ENCODE measurements at places on chromosomes 5 and 9.

GRCh38 chr5:163512526-163512925 lies 7.1 kb downstream of the MAT2B start:
- DNase-seq = no peak

- no peak for DNase-seq
Measured at GRCh38 chr9:21428235-21428634, 12.0 kb upstream of the IFNA1 start.

- peak; percentile 43 for DNase-seq
Measured at GRCh38 chr9:111597852-111598732, 1.4 kb downstream of the PTGR1 start.

DNA sequence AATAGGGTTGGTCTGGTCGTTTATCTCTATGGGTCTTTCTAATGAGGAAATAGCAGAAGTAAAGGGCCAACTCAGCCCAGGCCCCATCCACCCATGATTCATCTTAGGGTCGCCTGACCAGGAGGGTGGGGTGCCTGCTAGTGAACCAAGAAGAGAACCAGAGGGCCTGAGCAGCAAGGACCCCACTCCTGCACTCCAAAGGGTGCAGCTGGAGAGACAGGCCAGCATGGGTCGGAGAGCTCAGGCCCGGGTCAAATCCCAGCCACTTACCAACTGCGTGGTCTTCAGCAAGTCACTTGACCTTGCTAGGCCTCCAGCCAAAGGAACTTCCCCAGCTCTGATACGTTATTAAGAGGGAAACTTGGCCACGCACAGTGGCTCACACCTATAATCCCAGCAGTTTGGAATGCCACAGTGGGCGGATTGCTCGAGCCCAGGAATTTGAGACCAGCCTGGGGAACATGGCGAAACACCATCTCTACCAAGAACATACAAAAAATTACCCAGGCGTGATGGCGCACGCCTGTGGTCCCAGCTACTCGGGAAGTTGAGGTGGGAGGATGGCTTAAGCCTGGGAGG lies 4.3 kb downstream of the BBLN start:
- no peak for DNase-seq

DNA sequence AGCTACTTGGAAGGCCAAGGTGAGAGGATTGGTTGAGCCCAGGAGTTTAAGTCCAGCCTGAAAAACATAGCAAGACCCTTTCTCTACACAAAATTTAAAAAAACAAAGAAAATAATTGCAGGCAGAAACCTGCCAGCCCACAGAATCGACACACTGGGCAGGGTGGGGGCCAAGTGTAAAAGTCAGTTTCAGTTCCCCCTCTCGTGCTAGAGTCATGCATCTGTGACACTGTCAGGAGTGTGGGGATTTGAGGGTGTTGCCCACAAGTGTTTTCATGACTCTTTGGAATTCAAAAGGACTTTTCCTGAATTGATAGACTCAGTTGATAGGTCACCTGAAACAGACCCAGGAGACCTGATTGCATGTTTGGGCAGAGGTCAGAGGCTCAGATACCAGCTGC lies 47.6 kb downstream of the PRRC2B start:
- DNase-seq = no peak

- DNase-seq = no peak
Measured at GRCh38 chr5:176739461-176740051, 70.8 kb upstream of the UNC5A start.

GRCh38 chr5:134464988-134465815 lies 53.5 kb upstream of the CDKN2AIPNL start:
- DNase-seq = no peak

DNA sequence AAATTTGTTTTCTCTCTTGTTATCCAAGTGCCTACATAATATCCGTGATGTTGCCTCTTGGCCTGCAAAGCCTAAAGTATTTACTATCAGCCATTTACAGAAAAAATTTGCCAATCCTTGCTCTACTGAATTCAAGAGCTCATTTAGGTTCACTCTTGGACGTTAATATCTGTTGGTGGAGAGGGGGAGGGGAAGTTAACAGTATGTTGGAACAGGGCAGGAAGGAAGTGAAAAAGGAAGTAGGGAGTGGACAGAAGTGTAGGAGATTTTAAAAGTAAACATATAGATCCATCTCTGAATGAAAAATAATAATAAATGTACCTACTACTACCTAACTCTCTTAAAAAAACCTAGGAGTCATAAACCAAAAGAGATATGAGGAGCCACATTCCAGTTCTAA lies 32.8 kb downstream of the ZNF608 start:
- DNase-seq = no peak

DNA sequence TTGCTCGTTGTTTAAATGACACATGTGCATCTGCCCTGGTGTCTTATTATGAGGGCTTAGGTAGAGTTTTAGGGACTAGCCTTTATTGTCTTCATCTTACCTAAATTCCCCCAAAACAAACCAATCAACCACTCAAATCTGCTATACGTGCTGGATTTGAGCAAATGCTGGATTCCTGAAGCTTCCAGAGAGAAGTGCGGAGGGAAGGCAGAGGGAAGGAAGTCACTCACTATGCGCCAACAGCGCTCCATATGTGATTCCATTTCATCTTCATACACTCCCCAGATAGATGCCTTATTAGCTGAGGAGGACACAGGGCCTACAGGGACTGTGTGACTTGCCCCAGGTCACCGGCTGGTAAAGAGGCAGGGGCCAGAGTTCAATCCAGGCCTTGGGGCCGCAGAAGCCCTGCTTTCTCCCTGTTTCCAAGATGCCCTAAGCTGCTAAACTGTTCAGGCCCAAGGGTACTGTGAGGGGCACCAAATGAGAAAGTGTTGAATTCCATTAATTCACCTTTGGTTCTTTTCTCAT lies 63.5 kb downstream of the OTULIN start:
- no peak for DNase-seq

DNA sequence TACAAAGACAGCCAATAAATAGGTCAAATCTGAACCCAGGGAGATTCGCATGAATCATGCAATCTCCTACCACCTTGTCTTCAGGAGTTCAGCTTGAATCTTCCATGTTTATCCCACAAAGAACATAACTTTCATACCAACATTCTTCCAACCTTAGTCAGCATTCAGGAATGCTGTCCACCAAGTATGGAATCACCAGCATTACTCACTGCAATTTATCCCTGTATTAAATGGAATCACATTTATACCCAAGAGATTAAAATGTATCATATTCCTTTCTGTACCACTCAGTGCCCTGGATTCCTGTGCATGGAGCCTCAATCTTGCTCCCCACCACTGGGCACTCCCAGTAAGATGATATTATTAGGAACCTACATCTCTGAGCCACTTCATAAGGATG lies 162.6 kb downstream of the GLIS3 start:
- no peak for DNase-seq

GRCh38 chr5:77280036-77280435 lies 69.6 kb downstream of the PDE8B start:
- DNase-seq = no peak

DNA sequence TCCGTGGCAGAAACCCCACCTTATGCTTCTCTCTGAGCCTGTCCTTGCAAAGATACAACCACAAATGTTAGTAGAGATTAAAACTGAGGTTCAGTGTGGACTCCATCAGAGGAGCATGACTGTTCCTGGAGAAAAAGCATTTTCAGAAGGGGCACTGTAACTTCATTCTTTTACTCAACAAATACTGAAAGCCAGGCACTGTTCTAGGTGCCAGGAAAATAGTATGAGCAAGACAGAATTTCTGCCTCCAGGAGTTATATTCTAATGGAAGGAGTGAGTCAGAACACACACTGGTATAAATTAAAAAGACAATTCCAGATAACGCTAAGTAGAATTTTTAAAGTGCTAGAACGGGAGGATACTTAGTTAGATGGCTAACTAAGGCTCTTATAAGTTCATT lies 251.4 kb upstream of the GAS1 start:
- DNase-seq = no peak

GRCh38 chr9:63817622-63818518 lies 1467.1 kb downstream of the FOXD4L5 start:
- peak; percentile 75 for DNase-seq

- DNase-seq = no peak
Measured at GRCh38 chr9:131657037-131657377, 82.9 kb downstream of the RAPGEF1 start.

DNA sequence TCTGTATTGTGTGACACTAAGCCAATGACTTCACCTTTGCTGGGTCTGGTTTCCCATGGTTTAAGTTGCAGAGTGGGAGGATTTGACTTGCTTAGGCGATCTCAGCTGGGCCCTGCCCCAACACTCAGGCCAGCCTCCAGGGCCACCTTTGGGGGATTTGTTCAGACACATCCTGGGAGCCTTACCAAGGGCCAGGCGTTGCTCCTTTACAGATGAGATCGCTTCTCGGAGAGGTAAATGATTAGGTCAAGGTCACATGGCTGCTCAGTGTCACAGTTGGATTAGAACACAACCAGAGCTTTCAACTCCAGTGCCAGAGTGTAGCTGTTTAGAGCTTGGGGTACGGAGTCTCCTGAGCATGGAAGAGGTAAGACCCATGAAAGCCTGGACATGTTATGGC lies 57.5 kb downstream of the COL27A1 start:
- DNase-seq = no peak

DNA sequence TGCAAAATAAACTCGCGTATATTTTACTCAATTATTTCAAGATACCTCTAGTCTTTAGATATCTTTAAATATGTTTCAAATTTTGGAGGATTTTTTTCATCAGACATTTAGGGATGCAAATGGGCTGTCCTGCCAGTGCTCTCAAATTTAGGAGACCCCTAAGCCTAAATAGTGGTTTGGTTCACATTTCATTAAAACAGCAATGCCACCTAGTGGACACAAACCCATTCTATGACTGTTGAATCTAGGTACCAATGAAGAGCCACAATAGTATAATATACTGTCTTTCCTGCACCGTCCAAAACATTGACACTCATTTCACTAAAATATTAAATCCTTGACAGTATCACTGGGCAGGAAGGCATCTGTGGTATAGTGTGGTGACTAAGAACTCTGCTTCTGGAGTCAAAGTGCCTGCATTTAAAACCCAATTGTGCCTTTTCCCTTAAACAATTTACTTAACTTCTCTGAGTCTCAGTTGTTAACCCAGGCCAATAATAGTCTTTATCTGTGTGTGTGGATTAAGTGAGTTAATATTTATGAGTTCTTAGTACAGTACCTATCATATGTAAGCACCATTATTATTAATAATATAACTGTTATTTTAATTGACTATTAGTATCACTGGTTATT lies 148.0 kb downstream of the RORB start:
- DNase-seq = peak; percentile 3

DNA sequence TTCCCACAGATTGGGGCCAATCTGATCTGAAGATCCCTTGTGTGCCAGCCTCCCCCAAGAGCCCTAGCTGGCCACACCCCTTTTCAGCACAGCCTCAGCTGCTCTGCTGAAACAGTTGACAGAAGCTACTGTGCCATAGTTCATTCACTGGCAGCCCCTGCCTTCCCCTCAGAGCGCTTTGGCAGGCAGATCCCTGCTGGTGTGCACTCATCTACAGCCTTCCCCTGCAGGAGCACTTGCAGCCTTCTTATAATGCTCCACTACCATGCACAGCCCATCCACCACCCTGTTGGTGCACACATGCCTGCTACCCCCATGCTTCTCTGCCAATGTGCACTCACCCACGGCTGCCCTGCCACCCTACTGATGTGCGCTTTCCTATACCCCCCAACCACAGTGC lies 471.3 kb downstream of the MTRR start:
- no peak for DNase-seq

DNA sequence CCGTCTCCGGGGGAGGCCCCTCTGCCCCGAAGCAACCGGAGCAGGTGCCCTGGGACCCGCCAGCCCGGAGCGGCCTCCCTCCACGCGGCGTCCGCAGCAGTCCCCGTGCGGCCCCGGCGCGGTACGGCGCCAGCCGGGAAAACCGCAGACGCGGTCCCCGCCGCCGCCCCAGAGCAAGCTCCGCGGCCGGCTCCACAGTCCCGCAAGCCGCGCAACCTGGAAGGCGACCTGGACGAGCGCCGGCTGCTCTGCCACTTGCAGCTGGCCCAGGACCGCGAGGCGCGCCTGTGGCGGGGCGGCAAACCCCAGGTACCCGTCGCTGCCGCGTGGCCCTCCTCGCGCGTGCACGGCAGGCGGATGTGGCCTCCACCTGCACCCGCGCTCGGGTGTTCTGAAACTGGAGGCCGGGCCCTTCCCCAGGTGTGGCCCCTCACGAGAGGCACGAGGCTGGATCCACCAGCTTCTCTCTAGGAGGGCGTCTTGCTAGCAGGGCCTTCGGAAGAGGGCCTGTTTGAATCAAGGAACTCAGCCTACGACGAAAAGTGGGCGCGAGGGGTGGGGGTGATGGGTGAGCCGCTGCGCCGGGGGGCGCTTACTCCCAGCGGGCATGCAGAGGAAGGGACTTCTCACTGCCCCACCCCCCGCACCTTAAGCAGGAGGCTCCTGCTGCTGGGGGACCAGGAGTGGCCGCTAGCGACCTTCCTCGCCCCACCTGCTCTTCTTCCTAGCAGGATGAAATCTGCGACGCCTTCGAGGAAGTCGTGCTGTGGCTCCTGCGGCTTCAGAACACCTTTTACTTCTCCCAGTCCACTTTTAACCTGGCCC lies 602 bp downstream of the CCNI2 start:
- peak; percentile 26 for DNase-seq

DNA sequence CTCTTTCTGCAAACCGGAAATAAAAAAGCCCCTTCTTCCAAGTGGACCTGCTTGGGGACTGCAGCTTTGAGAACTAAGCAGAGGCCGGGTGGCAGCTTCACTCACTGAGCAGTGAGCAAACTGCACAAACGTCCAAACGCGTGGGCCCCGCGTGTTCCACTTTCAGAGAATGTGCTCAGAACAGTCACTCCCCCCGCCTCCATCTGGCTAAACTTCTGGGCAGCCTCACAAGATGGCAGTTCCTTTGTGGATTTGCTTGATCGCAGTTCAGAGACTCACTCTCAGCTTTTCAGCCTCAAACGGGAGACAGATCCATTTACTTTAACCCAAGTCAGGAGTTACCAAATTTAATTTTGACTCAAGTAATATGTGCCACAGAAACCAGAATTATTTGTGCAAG lies 216.6 kb downstream of the TLE1 start:
- DNase-seq = no peak

DNA sequence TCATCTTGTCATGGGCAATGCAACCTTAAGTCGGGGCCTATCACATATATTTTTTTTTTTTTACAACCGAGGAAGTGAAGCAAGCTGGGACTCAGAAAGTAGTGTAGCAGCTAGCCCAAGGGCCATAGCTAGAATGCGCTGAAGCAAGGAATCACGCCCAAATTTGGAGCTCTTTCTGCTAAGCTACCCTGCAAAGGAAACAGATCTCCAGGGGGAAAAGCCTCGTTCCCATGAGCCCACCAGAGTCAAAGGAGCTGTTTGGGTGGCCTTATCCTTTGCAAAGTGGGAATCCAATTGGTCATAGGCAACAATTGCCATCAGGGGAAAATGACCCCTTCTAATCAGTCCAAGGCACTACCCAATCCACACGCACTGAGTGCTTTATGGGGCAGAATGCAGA lies 390.4 kb downstream of the EBF1 start:
- no peak for DNase-seq

GRCh38 chr5:87705876-87706275 lies 293.1 kb upstream of the CCNH start:
- DNase-seq = no peak
